NCI-H146 (cell line): ENCODE measurements at places on chromosomes 12 and 14.
A peak's percentile ranks its signal among the peaks of the same experiment; 100 is the strongest.

GRCh38 chr14:50622978-50623377 lies 45.1 kb downstream of the SAV1 start:
- no peak for DNase-seq

- DNase-seq, result no peak
These were observed 160.7 kb upstream of the CCND2 start for GRCh38 chr12:4112734-4113325.

DNA sequence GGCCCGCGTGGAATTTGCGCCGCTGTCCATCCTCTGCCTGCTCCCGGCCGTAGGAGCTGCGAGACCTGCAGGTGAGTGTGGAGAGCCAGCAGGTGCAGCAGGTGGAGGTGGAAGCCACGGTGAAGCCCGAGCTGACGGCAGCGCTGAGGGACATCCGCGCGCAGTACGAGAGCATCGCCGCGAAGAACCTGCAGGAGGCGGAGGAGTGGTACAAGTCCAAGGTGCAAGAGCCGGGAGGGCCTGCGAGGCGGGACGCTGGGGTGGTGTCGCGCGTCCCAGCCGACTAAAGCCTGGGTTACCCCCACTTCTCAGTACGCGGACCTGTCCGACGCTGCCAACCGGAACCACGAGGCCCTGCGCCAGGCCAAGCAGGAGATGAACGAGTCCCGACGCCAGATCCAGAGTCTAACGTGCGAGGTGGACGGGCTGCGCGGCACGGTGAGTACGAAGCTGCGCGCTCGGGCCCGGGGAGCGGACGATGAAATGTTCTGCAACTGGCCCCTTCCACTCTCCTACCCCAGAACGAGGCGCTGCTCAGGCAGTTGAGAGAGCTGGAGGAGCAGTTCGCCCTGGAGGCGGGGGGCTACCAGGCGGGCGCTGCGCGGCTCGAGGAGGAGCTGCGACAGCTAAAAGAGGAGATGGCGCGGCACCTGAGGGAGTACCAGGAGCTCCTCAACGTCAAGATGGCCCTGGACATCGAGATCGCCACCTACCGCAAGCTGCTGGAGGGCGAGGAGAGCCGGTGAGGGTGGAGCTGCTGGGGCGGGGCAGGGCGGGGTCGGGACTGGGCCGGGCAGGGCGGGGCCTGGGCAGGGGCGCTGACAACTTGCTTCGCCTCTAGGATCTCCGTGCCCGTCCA lies 2.1 kb downstream of the PRPH start:
- DNase-seq, result peak; percentile 91

DNA sequence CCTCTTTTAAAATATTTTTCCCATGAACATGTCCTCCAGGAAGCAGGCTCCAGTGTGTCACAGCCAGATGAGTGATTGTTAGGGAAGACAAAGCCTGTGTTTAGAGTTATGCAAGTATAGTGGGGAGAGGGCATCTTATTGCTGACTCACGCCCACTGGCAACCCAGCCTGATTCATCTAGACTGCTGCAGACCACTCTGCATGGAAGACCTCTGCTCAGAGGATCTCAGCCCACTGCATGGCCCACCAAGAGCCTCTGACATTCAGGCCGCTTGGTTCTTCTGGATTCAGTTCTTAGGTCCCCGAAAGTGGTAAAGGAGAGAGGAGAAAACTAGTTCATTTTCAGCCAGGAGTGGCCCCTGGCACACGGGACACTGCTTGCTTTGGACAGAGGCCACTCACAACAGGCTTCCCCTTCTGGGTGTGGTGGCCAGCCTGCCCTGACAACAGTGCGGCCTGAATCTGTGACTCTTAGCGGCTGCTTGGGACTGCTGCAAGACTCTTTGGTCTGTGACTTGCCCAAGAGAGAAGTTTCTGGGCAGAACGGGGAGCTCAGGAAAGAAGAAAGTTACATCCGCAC lies 266.3 kb downstream of the ZFP36L1 start:
- no peak for DNase-seq
